ENCODE measurements at places on chromosomes 2 and 18. TPM values are rescaled to one million over a fixed set of nuclear protein-coding genes. Genes with fewer than 3 reads are reported as not detected.

The KLHL41 gene
- total RNA-seq = 1.6 TPM

GRCh38 chr18:7122376-7122775, 4.8 kb upstream of the LAMA1 start:
- no peak for DNase-seq
- H3K4me1 ChIP-seq = no peaks in the 10 kb centered on the region
- no peaks in the 10 kb centered on the region for H3K27me3 ChIP-seq
- H3K27ac ChIP-seq = no peak overlapping the region
- H3K36me3 ChIP-seq = no peaks in the 10 kb centered on the region

The SPP2 gene
- total RNA-seq = not detected

- no peaks in the 10 kb centered on the region for H3K27me3 ChIP-seq
- no peak overlapping the region for H3K4me3 ChIP-seq
- DNase-seq = no peak
- no peak overlapping the region for H3K27ac ChIP-seq
- no peaks in the 10 kb centered on the region for H3K36me3 ChIP-seq
Measured at GRCh38 chr2:222594679-222595078, 61.2 kb downstream of the FARSB start.

Measured in tibial nerve (tissue), 4 donors.